ENCODE measurements at places on chromosomes 5 and 9.

DNA sequence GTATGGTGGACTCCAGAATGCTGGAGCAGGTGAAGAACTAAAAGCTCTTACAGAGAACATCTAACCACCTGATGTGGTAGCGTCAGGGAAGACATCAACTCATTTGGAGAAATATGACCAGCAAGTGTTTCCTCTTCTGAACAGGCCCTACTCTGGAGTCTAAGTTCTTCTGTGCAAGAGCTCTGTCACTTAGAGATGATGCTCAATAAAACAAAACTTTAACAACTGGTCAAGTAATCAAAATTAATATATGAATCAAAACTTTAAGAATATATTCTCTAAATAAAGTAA lies 85.8 kb downstream of the CYFIP2 start:
- DNase-seq, result no peak

DNA sequence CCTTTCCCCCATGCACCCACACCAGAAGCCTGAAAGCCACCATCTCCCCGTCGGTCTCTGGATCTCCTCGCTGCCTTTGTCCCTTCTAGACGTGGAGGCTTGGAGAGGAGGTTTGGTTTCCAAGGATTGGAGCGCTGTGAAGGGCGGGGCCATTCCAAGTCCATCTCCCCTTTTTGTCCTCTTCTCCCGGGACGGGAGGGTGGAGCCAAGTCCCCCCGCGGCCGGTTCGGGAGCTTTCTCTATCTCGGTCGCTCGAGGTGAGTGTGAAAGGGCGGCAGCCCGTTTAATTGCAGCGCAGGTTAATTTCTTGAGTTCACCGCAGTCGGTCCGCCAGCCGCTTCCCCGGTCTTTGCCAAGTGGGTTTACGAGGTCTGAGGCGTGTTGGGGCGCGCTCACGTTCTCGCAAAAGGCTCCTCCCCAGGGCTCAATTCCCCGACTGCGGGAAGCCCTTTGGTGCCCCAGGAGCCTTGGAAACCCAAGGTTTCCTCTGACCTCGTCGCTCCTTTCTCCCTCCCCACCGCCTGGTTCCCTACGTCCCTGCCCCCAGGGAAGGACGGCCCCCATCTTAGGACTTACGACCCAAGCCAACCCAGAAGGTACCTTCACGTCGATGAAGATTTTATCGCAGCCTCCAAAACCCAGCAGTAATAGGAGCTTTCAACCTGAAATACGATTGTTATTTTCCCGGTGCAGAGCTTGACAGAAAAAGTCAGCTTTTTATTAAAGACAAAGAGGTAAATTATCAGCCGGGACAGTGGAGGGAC lies 2.8 kb upstream of the ZNF462 start:
- no peak for DNase-seq

GRCh38 chr5:123585871-123586270 lies 73.9 kb downstream of the CSNK1G3 start:
- no peak for DNase-seq

DNA sequence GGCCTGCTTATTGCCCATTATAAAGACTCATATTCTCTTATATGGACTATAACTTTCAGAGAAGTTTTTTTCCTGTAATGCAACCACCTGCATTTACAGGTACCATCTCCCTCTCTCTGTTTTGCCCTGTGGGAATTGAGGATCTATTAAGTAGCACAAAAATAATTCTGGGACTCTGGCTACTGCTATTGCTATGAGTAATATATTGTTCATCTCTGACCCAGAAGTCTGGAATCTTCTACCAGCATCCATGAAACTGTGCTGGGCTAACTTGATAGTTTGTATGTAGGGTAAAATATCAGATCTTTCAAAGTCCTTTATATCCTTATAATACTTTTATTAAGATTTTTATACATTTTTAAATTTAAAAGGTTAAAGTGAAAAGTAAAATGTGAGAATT lies 607.2 kb downstream of the EFNA5 start:
- DNase-seq, result no peak

DNA sequence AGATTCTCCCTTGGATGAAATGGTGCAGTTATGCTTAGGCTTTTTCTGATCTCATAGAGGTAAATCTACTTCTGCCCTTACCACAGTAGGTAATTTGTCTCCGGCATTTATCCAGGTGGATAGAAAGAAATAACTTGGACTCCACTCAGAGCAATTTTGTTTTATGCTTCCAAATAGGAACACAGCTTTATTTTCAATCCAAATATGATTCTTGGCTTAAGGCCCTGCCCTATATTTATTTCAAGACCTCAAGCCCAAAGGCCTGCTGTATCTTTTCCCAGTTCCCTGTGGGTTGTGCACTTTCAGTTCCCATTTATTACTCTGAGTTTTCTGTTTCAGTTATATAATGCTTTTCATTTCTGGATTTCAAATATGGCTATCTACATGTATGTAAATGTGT lies 274.2 kb upstream of the SMC2 start:
- no peak for DNase-seq

DNA sequence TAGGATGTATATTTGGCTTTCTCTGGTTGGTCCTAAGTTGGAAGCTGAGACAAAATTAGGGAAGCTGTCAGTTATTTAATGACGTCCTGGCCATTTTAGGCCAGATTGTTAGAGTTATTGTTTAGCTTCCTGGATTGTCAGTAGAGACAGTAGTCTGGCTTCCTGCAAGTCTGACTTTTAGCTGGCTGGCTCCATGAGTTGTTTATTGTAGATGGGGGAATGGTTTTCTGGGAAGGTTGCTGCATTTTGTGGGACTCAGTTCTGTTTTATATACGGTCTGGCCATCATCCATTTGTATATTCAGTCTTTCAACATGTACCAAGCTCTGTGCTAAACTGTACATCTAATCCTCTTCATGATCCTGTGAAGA lies 68.3 kb downstream of the SGCD start:
- no peak for DNase-seq

GRCh38 chr9:90838581-90839154 lies 37.0 kb downstream of the SYK start:
- no peak for DNase-seq

GRCh38 chr5:179452356-179453230 lies 97.8 kb upstream of the RUFY1 start:
- DNase-seq, result no peak

GRCh38 chr5:14675865-14676300 lies 11.4 kb downstream of the OTULIN start:
- no peak for DNase-seq

DNA sequence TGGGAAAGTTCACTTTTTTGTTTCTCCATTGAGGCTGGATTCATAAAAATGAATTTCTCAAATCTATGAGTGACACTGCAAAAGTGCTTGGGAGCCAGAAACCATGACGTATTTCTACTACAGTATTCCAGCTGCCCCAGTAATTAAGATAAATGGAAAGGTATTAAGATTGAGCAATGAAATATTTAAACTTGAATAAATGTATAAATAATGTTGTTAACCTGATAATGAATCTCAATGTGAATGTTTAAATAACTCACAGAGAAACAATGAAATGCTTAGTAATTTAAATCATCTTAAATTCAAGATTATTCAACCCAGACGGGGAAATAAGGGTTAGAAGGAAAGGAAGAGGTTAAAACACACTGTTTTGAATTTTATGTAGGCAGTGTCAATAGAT lies 11.2 kb upstream of the SRP19 start:
- DNase-seq, result no peak

DNA sequence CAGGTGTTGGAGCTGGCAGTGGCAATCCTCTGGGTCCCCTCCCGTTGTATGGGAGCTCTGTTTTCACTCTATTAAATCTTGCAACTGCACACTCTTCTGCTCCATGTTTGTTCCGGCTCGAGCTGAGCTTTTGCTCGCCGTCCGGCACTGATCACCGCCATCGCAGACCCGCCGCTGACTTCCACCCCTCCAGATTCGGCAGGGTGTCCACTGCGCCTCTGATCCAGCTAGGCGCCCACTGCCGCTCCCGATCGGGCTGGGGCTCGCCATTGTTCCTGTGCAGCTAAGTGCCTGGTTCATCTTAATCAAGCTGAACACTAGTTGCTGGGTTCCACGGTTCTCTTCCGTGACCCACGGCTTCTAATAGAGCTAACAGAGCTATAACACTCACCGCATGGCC lies 23.2 kb downstream of the ANKH start:
- no peak for DNase-seq
